Globus pallidus (tissue), 1 donor: ENCODE measurements at places on chromosomes 5 and 9.
A peak's percentile ranks its signal among the peaks of the same experiment; 100 is the strongest.

- no peak for DNase-seq
Measured at GRCh38 chr9:18955626-18956025, 77.4 kb downstream of the SAXO1 start.

DNA sequence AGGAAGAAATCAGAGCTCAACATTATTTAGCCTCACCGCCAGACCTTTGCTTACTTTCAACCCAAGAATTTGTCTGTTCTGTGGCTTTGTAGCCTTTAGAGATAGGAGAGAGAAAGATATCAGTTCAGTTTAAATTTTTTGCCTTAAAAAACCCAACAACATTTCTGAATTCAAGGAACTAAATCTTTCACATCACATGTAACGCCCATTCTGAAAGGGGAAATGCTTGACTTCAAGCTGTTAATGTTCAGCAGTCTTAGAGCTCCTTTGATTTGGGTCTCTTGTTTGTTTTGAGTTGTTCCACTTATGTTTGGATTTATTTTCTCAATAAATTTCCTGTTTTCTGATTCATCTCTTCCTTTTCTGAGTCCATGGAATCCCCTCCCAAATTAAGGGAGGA lies 294.5 kb downstream of the ARHGAP26 start:
- DNase-seq: no peak

DNA sequence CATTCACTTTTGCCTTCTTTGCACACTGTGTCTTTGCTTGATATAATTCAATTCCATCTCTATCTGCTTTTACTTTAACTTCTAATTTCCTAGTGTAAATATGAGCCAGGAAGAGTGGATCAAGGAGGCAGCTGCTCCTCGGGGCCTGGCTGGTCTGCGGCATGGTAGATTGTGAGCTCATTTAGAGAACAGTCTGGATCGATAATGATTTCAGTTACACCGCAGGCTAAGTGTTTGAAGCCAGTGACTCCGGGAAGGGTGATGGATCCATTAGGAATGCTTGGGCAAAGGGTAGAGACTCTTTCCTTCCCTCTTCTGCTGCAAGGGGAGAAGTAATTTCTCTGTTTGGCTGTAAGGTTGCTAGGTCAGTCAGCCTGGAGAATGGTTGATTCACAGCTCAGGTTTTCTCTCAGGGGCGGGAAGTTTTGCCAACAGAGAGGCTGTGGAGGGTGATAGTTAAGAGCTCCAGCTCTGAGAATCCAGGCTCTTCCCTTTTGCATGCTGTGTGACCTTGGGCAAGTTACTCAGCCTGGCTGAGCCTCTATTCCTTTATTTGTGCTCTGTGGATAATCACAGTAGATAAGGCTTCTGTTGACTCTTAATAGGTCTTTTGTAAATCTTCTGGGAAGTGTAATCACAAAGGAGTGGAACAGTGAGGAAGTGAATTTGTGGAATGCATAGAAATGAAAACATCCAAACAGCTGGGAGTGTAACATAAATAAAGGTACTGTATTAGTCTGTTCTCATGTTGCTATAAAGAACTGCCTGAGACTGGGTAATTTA lies 99.1 kb downstream of the PTTG1 start:
- no peak for DNase-seq

DNA sequence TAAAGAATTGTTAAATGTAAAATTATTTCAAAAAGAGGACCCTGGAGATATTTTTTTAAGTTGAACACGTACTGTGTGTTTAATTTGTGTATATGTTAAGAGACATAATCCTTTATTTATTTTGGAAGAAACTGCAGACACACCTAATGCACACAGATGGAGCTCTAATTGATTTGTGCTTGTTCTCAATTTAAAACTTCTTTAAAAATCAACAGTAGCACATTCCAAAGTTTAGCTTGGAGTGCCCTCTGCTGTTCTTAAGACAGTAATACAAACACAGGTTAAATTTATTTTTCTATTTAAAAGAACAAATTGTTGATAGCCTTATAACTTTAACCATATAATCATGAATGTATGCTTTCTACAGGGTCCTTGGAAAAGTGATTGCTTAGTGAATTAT lies 277.6 kb upstream of the ADAMTS16 start:
- no peak for DNase-seq

DNA sequence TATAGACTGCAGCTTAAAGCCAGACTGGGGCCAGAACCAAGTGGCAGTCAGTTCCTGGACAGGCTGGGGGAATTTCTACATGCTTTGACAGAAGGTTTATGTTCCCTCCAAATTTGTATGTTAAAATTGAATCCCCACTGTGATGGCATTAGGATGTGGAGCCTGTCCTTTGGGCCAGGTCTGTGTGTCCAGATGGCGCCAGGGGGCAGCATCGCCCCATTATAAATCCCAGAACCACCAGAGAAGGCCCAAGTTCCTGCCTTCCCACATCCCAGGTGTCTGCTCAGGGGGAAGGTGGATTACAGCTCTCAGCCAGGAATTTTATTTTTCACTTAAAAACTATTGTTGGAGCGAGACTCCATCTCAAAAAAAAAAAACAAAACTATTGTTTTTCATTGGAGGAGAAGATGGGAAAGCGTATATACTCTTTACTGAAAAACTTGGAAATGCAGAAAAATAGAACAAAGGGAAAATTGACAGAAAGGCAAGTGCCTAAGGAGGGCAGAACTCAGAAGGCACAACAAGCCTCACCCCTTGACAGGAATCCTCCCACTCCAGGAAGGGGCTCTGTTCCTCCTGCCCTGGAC lies 5.0 kb downstream of the IL3 start:
- peak; percentile 11 for DNase-seq

DNA sequence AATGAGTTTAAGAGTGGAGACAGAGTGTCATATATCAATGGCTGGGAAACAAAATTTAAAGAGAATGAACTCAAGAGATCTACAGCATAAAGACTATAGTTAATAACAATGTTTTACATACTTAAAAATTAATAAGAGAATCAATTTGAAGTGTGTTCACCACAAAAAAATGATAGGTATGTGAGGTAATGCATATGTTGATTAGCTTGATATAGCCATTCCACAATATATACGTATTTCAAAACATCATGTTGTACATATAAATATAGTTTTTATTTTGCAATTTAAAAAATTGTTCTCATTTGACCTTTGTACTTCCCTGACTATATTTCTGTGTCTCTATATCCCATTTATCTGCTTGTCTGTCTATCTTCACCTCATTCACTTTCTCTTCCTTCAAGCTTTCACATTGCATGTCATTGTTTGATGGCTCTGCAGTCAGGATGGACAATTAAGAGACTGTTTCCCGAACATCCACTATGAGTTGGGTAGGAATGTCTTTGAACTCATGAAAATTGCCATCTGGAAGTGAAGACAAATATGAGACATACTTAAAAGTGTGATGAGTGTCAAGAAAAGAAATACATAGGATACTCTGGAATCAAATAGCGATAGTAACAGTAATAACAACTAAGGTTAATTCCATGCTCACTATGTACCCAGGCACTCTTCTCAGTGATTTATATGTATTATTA lies 359.9 kb upstream of the ACTBL2 start:
- DNase-seq: no peak

- DNase-seq: no peak
Measured at GRCh38 chr5:102916109-102916508, 161.0 kb downstream of the PAM start.

GRCh38 chr5:643811-644271 lies 31.7 kb downstream of the CEP72 start:
- DNase-seq: no peak

DNA sequence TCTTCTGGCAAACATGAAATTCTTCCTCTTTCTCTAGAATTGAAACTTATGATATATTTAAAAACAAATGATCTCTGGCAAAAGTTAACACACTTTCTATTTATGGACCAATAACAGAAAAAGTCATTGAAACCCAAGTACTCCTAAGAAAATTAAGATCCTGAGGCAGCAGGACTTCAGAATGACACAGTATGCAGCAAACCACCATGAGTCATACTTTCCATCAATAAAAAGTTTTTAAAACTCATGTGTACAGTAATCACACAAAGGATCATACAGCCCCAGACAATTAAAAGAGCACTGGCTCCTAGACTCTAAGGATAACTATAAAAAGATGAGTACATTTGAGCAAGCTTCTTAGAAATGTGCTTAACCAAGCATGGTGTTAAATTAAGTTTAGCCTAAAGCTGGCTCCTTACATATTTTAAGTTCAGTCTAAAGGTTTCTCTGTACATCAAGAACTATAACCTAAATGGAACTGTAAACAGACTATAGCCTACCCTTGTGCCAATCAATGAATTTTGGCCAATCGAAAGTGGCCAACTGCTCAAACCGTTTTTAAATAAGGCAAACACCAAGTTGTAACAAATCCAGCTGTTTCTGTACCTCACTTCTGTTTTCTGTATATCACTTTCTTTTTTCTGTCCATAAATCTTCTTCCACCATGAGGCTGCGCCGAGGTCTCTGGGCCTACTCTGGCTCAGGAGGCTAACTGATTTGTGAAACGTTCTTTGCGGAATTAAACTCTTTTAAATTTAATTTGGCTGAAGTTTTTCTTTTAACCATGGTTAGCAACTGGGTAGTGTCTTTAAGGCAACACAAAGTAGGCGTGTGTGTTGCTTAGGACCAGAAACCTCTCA lies 232.1 kb upstream of the PIK3R1 start:
- no peak for DNase-seq

DNA sequence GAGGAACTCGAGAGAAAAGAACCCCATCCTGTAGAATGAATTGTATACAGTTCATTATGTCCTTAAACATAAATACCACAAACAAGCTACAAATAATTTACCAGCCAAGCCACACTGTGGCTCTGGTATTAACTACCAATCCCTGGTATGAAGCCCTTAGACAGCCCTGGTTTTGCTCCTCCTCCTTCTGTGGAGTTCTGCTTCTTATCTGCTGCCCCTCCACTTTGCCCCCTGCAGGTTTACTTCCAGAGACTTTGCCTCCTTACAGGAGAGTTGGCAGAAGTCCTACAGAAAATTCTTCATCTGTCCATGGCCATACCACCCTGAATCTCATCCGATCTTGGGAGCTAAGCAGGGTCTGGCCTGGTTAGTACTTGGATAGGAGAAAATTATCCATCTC lies 219.8 kb downstream of the ACTL7B start:
- no peak for DNase-seq

- DNase-seq: no peak
Measured at GRCh38 chr9:35726931-35727330, 5.1 kb downstream of the TLN1 start.

DNA sequence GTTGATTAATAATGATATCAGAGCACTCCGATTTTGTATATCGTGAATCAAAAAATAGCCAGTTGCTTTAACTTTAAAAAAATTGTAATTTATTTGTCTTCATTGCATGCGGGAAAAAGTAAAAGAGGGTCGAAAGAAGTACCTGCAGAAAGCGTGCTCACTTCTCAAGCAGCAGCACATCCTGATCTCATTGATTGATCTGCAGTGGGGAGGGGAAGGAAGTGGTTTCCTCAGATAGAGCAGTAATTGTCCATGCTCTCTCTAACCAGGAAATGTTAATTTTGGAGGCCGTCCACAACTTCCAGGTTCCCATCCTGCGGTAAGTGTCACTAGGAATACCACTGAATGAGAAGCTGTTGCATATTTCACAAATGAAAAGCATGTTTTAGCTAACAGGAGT lies 63.2 kb downstream of the SYK start:
- no peak for DNase-seq

DNA sequence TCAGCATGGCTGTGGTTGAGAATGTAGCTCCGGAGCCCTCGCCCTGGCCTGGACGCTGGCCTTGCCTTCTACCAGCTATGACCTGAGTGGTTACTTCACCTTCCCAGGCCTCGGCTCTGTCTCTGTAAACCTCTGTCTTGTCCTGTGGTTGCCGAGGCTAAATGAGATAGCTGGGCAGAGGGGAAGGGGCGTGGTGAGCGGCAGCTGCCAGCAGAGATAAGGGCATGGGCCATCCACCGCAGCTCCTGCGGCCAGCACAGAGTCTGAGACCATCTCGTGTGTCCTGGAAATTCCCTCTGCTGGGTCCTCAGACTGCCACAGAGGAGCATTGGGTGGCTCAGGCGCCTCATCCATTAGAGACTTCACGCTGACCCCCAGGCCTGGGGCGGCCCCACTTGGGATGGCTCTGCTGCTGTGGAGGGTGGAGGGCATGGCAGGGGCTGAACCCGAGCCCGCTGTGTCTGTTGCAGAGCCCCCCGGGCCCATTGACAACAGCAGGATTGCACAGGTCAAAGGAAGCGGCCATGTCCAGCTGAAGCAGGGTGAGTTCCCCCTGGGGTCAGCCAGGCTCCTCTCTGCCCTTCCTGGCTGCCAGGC lies 43.9 kb downstream of the USP20 start:
- DNase-seq: no peak

DNA sequence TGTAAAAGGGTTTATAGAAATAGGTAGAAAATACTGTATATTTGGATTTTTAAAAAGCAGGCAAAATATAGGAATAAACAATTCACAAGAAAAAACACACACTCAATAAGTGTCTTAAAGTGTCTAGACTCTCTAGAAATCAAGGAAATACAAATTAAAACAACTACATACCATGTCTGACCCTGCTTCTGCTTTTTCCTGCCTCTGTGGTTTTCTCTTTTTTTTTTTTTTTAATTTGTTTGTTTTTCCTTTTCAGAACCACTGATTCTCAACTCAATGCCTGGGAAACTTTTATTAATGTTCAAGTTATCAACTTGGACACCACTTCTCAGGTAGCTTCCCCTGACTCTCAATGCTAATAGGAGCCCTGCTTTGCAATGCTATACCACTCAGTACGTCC lies 25.5 kb upstream of the TAS2R1 start:
- DNase-seq: no peak

DNA sequence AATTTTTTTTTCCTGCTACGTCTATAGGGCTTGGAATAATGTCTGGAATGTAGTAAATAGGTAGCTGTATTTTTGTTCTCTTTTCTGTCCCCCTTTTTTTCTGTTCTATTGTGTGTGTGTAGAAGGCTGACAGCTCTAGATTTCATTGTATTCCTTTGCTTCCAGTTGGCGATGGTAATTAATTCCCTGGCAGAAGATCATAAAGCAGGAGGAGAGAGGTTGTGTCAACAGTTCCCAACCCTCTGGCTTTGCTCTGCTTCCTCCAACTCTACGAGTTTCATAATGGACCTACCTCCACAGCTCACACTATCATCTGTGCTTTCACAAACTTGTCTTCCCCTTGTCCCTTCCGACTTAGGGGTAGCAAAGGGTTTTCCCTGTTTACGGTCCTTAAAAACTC lies 117.9 kb upstream of the CDH18 start:
- DNase-seq: no peak

- DNase-seq: peak; percentile 43
Measured at GRCh38 chr5:74865804-74866595, at the start of gene FAM169A. Gene FAM169A, minus strand, starts transcription at chr5:74866387. Its CDS starts 24,711 bp downstream, at chr5:74841676.

GRCh38 chr9:133268335-133269056 lies 6.5 kb downstream of the ABO start:
- DNase-seq: no peak

- no peak for DNase-seq
Measured at GRCh38 chr9:11506980-11507379, 894.2 kb upstream of the PTPRD start.
